PC-3 (cell line): ENCODE measurements at places on chromosomes 12 and 14.

DNA sequence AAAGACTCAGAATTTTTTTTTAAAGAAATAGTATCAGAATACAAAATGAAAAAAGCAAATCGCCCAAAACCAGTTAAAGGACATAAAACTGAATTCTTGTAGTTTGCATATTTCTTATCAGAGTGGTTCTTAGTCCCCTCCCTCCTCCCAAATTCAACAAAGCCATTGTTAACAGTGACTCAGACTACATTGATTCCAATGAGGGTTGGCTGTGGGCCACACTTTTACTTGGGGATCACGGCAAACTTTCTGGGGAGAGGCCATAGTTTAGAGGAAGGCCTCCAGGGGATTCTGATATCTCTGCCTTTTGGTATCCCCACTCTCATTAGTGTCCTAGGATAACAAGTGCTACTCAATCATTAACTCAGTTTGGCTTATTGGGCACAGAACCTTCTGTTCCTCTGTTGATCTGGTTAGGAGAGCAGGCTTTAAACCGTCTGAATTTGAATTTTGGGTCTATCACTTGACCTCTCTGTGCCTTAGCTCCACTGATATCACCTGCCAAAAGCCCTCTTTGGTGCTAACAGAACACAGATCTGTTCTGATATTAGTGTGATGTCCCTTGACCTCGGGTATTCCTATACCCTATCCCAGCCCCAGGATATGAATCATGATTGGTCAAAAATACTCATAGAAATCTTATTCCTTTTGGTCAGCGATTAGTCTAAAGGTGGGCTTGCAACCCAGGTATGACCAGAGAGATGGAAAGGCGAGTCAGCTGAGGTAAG is 45.2 kb upstream of the APPL2 start:
- peak; percentile 41 for DNase-seq

- DNase-seq, result peak; percentile 25
Measured at GRCh38 chr12:118377021-118377883, 897 bp downstream of the SUDS3 start.

GRCh38 chr14:81765651-81766275 is 232.1 kb upstream of the SEL1L start:
- DNase-seq, result no peak

GRCh38 chr14:74683406-74683805 is 29.5 kb downstream of the AREL1 start:
- no peak for DNase-seq

DNA sequence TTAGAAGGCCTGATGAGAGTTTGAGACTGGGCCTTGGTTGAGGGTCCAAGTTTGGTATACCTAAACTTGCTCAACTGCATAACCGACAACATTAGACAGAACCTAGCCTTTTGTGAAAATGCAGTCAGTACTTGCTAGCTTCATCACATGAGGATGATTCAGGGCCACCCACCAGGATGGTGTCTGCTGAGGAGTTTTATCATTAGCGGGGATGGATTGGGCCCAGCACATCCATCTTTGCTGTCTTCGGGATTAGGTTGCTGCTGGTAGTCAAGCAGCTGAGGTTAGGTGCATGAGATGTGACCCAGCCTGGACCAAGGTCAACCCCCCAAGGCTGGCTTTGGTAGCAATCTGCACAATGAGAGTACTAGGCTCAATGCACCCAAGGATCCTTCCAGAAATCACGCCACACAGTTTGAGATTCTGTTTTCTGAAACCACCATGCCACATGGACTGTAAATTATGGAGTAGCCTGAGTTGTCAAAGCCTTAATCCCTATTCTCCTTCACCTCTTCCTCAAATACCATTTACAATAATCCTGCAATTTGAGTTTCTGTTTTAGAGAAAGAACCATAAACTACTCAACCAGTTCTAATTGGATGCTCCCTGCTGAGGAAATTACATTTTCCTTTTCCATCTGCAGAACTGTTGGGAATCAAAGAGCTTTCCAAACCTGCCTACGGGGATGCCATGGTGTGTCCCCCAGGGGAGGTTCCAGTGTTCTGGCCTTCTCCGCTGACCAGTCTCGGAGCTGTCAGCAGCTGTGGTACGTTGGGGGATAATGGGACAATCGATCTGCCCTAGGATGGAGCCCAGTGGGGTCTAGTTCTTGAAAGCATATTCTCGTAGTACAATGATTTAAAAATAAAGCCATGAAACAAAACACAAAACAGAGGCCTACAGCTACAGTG is 61.7 kb downstream of the DGLUCY start:
- no peak for DNase-seq

- DNase-seq, result no peak
Measured at GRCh38 chr12:125220404-125221273, 155.4 kb downstream of the AACS start.

DNA sequence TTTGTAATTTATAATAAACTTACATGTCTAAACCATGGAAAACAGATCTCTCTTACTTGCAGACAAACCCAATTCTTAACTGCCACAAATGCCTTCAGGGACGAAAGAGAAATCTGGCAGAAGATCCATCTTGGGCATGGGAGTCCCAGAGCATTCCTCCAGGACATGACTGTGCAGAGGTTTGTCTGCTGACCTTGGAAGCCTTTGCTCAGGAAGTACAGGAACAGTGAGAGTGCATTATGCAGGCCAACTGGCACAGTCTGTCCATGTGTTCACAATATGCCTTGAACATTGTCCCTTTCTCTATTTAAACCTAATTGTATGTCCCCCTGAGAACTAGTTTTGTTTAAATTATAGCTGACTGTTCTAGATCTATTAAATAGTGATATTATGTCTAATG is 467.1 kb downstream of the ATP23 start:
- no peak for DNase-seq

DNA sequence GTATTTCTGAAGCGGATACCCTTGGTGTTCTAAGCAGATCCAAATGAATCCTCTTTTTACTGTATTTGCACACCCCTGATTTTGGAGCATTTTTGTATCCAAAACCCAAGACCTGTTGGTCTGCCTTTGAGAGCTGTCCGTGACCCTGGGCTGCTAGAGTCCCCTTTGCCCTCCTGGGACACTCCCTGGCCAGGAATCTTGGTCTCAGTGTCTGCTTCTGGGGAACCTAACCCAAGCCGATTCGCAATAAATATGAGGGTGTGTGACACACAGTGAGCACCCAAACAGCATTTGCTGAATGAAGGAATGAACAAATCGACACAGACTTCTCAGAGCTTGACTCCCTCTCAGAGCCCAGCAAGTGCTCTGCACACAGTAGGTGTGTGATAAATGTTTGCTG is 92.9 kb downstream of the SCARB1 start:
- no peak for DNase-seq

DNA sequence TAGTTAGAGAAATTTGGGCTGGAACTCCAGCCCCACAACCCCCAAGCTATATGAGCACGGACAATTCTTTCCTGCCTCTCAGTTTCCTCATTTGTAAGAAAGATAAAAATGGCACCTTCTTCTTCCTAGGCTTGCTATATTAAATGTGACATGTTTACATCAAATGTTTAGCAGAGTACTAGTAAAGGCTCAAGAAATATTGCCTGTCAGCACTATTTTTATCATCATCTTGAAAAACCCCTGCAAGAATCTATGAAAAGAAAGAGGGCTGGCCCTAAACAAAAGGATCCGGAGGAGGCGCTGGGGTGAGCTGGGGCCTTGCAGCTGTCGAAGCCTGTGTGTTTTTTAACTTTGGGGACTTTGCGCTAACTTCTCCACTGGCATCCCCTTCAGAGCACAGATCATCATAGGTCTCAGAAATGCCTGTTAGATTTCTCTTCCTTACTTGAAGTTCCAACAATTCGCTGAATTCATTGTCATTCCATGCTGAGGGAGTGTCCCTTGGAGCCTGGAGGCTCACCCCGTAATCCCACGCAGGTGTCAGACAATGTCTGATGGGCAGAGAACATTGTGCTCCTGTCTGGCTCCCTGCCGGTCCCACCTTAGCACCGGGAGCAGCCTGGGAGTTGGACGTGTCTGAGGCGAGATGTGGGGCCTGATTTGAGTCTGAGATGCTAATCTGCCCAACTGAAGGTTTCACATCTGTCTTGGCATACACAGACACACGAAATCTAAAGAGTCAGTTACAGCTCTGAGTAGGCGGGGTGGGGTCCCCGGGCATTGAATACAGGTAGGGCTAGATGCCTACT is 206.8 kb downstream of the NUAK1 start:
- no peak for DNase-seq
